ENCODE measurements at places on chromosomes 16 and 17.

GRCh38 chr17:28549236-28550132 is 2.9 kb downstream of the UNC119 start:
- DNase-seq: no peak

DNA sequence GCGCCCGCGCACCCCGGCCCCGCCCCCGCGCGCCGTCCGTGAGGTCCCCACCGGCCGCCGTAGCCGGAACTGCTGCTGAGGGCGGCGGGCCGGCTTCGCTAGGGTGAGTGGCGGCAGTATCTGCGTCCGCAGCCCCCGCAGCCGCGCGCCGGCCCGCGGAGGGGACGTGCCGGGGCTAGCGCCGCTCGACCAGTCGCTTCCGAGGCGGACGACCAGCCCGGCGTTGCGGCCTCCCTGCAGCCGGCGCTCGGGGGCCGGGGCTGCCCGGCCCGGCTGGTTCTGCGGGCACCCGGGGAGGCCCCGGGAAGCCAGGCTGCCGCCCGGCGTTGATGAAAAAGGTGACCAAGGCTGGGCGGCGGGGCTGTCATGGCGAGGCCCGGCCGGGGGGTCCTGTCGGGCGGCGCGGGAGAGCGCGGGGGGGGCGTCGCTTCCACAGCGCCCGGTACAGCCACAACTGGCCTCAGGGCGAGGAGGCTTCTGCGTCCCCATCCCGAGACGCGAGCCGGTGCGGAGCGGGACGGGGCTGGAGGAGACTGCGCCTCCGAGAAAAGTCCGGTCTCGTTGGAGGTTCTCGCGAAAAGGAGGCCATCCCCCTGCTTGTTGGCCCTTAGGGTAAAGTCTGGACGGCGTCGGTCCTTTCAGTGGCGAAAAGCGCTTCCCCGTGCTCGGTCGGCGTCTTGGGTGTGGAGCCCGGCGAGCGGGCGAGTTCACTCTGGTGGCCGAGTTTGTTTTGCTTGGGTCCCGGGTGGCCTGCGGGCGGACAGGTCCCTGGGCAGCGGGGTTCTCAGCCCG is at the start of gene CRAMP1:
Gene CRAMP1, plus strand, starts transcription at position 41 of the 792 bp plus-strand sequence. CDS start 2,280 bp downstream, outside the sequence.
- DNase-seq: no peak

DNA sequence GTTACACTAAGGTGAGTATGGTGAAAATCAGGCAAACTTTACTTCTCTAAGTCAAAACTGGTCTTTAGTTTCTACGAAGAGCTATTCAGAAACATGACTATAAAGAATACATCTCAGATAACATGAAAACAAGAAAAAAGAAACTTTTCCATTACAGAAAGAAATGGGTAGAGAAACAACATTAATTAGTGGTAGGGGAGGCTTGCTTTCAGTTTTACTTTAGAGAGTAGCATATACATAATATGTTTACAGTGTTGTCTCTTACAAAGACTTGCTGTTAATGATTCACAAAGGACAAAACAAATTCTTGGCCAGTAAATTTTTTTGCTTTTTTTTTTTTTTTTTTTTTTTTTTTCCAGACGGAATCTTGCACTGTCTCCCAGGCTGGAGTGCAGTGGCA is 34.2 kb downstream of the CRLF3 start:
- no peak for DNase-seq

- DNase-seq: peak; percentile 0
Observed at GRCh38 chr17:41284546-41284945, 9.0 kb downstream of the KRTAP9-7 start.

DNA sequence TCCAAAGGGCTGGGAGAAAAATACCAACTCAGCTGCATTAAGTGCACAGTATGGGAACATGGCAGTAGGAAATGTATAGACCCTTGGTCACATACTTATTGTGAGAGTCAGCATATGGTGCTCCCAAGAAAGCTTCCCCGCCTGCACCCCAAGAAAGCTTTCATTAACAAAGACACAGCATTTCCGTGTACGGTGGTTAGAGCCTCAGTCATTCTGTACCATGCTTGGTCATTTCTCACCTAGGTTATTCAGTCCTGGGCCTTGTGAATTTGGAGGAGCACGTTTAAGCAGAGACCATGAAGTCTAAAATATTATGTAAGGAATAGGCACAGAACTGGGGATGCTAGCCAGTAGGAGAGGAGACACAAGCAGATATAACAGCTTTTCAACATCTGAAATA is 56.1 kb downstream of the ESRP2 start:
- no peak for DNase-seq

GRCh38 chr17:14745541-14745940 is 444.7 kb downstream of the HS3ST3B1 start:
- DNase-seq: peak; percentile 60

GRCh38 chr16:19850131-19850817 is 34.4 kb downstream of the GPRC5B start:
- DNase-seq: no peak

DNA sequence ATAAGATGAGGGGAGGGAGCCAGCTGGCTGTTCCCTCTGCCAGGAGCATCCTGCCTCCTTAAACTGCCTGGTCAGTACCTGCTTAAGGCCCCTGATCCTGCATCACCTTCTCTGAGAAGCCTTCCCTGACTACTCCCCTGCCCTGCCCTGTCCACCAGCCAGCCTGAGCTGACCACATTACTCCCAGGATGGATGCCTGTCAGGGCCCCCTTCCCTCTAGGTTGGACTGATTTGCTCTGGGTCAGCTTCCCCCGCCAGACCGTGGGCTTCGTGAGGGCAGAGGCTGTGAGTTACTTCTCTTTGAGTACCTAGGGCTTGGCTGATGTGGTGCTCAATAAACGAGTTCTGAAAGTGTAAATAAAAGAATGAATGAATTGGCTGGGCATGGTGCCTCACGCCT is 63.3 kb downstream of the WSB1 start:
- no peak for DNase-seq

- no peak for DNase-seq
Observed at GRCh38 chr16:11692171-11692570, 23.9 kb downstream of the SNN start.

DNA sequence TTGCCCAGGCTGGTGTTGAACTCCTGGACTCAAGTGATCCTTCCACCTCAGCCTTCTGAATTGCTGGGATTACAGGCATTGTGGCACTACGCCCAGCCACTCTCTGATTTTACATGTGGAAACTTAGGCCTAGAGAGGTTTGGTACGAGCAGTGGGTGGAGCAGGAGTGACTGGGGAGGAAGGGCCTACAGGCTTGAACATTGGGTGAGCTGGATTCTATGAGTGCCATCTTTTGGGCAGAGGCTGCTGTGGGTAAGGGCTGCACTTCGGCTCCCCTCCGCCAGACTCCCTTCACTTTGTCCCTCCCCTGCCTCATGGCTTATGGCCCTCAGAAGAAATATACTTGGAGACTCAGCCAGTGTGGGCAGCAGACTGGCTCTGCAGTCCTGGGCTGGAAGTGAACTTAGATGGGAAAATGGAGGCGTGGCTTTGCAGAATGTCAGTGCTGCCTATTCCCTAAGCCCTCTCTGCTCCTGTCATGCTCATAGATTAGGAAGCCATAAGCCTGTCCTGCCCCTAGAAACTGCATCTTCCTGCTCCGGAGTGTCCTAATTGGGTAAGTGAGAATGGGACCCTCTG is 9.5 kb upstream of the MRC2 start:
- peak; percentile 78 for DNase-seq

- peak; percentile 99 for DNase-seq
Observed at GRCh38 chr17:77391668-77392375, 251.1 kb downstream of the SEC14L1 start.

GRCh38 chr17:82037889-82038195 is 345 bp upstream of the DCXR start:
- no peak for DNase-seq

DNA sequence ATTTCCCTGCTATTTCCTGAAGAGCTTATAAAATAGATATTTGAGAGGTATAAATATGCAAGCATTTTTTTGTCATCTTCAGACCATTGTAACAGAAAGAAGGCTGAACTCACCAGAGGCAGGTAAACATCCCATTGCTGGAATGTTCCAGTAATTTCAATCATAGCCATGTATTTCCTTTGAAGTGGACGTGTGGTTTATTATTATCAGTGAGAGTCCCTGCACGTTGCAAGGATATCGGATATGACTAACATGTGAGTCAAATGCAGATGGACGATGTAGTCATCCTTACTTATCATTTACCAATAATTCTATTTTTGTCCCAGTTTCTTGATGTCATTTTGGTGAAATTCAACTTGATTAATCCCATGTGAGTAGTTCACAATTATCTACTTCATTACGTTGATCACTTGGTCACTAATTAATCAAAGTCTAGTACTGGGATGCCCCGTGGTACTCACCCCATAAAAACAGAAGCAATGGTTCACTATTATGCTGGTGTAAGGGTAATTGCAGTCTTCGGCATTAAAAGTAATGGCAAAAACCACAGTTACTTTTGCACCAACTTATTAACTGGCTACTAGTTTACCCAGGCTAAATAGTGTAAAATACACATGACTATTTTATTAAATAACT is 89.5 kb downstream of the VAT1L start:
- DNase-seq: peak; percentile 11

DNA sequence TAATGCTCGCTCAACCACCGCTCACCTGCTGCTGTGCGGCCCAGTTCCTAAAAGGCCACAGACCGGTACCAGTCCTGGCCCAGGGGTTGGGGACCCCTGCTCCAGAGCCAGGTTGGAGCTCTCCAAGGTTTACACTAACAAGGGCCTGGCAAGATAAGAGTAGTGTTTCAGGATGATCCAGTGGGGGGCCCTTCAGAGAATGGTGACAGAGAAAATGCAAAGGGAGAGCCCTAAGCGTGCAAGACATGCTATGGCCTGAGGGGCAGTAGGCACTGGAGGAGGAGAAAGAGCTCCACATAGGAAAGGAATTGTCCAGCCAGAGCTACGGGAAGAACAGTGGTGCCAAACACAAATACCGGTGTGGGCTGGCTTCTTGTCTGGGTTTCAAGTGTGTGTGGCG is 233.4 kb downstream of the STX8 start:
- no peak for DNase-seq

DNA sequence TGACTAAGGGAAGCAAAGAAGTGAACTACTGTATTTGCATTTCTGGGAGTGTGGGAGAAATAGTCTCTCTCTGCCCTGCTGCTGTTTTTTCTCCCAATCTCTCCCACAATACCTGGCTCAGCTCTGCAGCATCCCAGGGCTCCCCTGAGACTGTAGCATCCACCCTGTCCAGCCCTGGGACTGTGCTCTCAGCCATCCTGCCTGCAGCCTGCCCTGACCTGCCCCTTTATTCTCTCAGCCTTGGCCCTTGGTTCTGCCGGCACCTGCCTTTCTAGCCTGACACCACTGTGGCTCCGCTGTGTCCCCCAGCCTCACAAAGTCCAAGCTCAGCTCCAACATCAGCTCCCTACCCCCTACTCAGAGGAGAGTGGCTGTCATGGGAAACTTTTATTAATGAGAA is 1.9 kb downstream of the PDILT start:
- no peak for DNase-seq
